ENCODE measurements at places on chromosomes 4 and X. TPM values are rescaled to one million over a fixed set of nuclear protein-coding genes. Genes with fewer than 3 reads are reported as not detected.

DNA sequence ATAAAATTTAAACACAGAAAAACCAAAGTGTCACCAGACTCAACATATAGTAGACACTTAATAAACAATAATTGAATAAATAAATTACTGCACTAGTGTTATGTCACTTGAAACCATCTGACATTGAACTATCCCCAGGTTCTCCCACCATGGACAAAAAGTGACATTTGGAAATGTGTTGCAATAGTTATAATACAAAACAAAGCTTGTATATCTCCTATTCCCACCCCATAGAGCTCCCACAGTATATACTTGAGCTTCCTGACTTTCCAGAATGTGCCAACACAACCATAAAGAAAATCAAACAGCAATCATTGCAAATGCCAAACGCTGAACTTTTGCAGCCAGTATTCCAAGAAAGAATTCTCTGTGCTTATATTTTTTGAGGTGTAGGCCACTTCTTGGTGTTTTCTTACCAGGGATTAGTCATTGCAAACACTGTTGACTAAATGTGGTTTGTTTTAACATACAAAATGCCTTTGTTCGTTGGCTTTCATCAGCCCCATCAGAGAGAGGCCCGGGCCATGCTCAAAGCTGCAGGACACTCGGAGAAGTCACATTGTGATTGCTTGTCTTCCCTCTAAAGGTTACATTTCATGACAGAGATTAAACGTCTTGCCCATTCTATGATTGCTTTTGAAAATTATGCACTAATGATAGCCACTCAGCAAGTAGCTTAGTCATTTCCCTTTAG lies 33.8 kb downstream of the PPARGC1A start:
- H3K27ac ChIP-seq = no peak overlapping the region
- H3K4me1 ChIP-seq = no peaks in the 10 kb centered on the region
- DNase-seq = no peak
- H3K27me3 ChIP-seq = no peaks in the 10 kb centered on the region

DNA sequence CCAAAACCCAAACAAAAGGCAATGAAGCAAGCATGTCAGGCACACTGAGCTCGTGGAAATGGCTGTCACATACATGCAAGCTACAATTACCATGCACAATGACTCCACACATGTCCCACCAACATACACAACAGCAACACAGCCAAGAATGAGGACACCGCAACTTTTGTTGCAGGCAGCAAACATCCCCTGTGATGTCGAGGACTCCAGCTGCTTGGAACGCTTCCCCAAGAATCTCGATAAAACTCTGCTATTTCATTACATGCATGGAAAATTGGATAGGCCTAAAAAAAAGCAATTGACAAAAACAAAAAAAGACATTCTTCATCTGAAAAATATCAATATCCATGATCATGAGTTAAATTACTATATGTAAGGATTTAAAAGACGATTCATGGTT lies 11.8 kb downstream of the ANOS1 start:
- no peaks in the 10 kb centered on the region for H3K36me3 ChIP-seq
- no peak for DNase-seq
- H3K4me3 ChIP-seq = no peak overlapping the region
- no peak overlapping the region for H3K27ac ChIP-seq

GRCh38 chrX:103197721-103198306 lies 17.1 kb upstream of the BEX4 start:
- H3K4me1 ChIP-seq = no peaks in the 10 kb centered on the region
- H3K4me3 ChIP-seq = no peak overlapping the region
- DNase-seq = no peak
- H3K27me3 ChIP-seq = no peaks in the 10 kb centered on the region

- no peaks in the 10 kb centered on the region for H3K27me3 ChIP-seq
- H3K4me1 ChIP-seq = no peaks in the 10 kb centered on the region
- DNase-seq = no peak
Measured at GRCh38 chr4:183223053-183223452, 97.0 kb downstream of the CLDN22 start.

DNA sequence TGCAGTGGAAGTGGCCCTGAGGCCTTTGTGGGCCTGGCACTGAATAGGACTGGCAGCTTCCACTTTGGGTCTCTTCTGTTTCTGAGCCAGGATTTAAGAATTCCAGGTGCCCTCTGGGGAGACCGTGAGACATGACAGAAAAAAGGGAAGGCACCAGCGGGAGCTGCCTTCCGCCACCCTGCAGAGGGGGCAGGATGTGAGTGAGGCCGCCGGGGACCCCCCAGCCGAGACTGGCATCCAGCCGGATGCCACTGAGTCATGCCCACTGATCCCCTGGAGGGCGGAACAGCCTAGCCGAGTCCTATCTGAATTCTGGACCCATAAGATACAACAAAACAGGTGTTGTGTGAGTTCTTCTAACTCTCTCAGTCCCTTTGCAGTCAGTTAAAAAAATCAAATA lies 41.3 kb downstream of the C4orf50 start:
- H3K4me1 ChIP-seq = no peaks in the 10 kb centered on the region
- no peak overlapping the region for H3K27ac ChIP-seq
- no peaks in the 10 kb centered on the region for H3K27me3 ChIP-seq

DNA sequence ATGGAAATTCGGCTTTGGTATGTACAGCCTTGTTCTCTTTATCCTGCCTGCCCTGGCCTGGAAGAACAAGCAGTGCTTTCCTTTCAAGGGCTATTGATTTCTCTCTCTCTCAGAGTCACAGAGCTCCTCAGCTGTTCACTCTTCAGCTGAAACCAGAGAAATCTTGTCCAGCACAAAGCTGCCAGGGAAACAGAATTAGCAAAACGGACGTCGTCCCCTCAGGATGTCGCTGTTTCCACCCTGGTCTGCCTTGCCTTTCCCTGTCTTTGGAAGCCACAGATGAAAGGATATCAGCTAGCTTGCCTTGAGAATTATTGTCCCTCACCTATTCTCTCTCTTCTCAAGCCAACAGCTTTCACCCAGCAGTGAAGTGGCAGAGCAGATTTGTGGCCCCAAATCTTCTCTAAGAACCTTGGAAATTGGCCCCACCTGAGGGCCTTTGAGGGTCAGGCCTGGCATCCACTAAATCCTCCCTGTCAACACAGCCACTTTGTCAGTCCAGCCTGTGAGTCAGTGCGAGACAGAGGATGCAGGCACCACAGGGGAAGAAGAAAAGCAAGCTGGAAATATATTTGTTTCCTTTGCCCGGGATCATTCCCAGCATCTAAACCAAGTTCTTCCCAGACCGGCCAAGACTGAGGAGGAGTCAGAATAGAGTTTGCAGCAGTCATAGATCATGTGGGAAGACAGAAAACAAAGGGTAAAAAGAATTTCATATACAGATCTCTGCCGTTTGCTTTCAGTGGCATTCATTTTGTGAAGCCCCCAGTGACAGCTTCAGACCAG lies 63.8 kb upstream of the MTM1 start:
- no peaks in the 10 kb centered on the region for H3K27me3 ChIP-seq
- no peak for DNase-seq
- no peaks in the 10 kb centered on the region for H3K4me1 ChIP-seq
- H3K36me3 ChIP-seq = no peaks in the 10 kb centered on the region
- no peak overlapping the region for H3K27ac ChIP-seq

GRCh38 chr4:1866189-1866661 lies 5.0 kb upstream of the NSD2 start:
- H3K4me1 ChIP-seq = peaks cover 28% of the 10 kb centered on the region
- no peak for DNase-seq
- no peaks in the 10 kb centered on the region for H3K27me3 ChIP-seq
- no peaks in the 10 kb centered on the region for H3K36me3 ChIP-seq

DNA sequence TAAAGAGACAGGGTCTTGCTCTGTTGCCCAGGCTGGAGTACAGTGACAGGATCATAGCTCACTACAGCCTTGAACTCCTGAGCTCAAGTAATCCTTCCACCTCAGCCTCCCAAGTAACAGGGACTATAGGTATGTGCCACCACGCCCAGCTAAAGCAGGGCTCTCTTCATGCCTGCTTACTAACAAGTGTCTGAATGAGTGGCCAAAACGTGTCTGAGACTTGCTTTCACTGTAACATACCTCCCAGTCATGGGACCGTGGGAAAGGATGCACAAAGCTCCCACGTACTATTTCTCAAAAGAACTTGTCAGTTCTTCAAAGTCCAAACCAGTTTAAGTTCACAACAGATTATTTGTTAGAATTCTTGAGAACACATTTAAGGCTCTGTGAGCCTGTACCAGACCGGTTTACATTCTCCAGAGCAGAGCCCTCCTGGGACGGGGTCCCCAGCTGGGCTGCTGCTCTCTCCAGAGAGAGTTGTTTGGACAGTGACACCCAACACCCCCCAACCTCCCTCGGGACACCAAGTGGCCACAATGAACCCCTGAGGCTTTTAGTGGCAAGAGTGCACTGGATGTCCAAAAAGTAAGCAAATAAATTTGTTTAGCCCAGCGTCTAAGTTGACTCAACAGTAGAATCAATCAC lies 24.1 kb downstream of the SH3KBP1 start:
- no peaks in the 10 kb centered on the region for H3K27me3 ChIP-seq
- H3K36me3 ChIP-seq = no peaks in the 10 kb centered on the region
- H3K4me3 ChIP-seq = no peak overlapping the region
- DNase-seq = no peak

GRCh38 chr4:37725718-37726117 lies 39.5 kb upstream of the RELL1 start:
- no peak overlapping the region for H3K27ac ChIP-seq
- no peak for DNase-seq
- no peaks in the 10 kb centered on the region for H3K27me3 ChIP-seq
- H3K4me3 ChIP-seq = no peak overlapping the region

DNA sequence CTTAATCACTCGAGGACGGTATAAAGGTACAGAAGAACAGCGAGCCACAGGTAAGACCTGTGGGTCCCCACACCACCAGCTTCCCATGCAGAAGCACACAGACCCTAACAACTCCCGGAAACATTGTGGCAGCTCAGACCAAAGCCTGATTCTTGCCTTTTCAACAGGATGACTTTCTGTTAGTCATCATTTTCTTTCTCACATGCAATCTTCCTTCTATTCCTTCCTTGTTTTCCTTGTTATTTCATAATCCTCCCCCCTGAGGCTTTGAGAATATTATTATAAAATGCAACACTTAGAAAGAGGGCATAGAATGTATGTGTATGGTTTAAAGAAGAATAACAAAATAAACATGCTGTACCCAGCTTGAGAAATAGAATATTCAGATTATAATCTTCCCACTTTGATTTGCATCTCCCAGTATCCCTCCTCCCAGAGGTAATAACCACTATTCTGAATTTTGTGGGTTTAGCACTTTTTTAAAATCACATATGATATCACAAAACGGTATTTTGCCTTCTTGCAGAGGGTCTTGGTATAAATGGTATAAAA lies 100.9 kb downstream of the FHDC1 start:
- H3K27ac ChIP-seq = no peak overlapping the region
- no peaks in the 10 kb centered on the region for H3K4me1 ChIP-seq

- DNase-seq = no peak
- H3K27ac ChIP-seq = no peak overlapping the region
- H3K4me3 ChIP-seq = no peak overlapping the region
Measured at GRCh38 chrX:117839544-117839943, 277.1 kb downstream of the KLHL13 start.

GRCh38 chr4:8152090-8152864 lies 6.3 kb downstream of the ABLIM2 start:
- no peaks in the 10 kb centered on the region for H3K27me3 ChIP-seq
- no peak overlapping the region for H3K27ac ChIP-seq
- DNase-seq = no peak
- no peaks in the 10 kb centered on the region for H3K36me3 ChIP-seq
- no peak overlapping the region for H3K4me3 ChIP-seq
- H3K4me1 ChIP-seq = no peaks in the 10 kb centered on the region

- H3K27ac ChIP-seq = no peak overlapping the region
- H3K36me3 ChIP-seq = no peaks in the 10 kb centered on the region
- no peak overlapping the region for H3K4me3 ChIP-seq
- no peaks in the 10 kb centered on the region for H3K27me3 ChIP-seq
- no peak for DNase-seq
Measured at GRCh38 chr4:6437826-6438238, 34.6 kb downstream of the PPP2R2C start.

DNA sequence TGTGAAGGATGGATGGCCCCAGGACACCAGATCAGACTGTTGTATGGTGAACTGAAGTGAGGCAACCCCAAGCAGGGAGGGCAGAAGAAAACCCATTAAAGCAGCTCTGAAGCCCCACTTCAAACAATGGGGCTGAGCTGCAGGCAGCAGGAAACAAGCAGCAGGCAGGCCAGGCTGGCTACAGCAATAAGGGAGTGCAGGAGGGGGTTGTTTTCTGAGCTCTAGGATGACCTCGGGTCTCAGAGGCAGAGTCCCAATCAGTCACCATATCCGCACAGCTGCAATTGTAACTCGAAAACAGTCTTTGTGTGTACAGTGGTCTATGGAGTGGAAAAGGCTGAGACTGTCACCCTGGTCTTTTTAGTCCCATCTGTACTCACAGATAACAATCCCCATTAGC lies 90.4 kb downstream of the COL4A6 start:
- DNase-seq = no peak
- H3K36me3 ChIP-seq = no peaks in the 10 kb centered on the region
- no peak overlapping the region for H3K4me3 ChIP-seq
- no peaks in the 10 kb centered on the region for H3K4me1 ChIP-seq

DNA sequence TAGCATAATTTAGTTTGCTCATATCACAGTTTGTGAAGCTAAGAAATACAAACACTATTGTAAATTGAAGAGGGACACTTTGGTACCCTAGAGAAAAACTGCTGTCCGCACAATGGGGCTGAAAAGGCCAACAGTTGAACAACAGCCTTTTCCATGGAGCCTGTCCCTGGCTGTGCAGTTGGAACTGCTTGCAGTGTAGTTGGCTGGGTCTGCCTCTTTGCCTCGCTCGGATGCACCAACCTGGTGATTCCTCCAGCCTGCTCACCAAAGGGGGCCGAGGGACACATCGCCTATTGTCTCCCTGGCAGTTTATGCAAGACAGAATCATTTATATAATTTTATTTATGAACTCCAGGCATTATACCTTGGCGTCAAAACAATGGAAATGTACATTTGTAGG lies 16.5 kb upstream of the GALNT7 start:
- no peak overlapping the region for H3K27ac ChIP-seq
- no peak for DNase-seq
- H3K36me3 ChIP-seq = no peaks in the 10 kb centered on the region
- no peak overlapping the region for H3K4me3 ChIP-seq
- no peaks in the 10 kb centered on the region for H3K27me3 ChIP-seq
- H3K4me1 ChIP-seq = no peaks in the 10 kb centered on the region

- no peak overlapping the region for H3K4me3 ChIP-seq
- no peaks in the 10 kb centered on the region for H3K36me3 ChIP-seq
- no peaks in the 10 kb centered on the region for H3K27me3 ChIP-seq
Measured at GRCh38 chrX:15204130-15204751, 65.6 kb downstream of the ASB9 start.

- no peaks in the 10 kb centered on the region for H3K27me3 ChIP-seq
- H3K4me3 ChIP-seq = no peak overlapping the region
- H3K36me3 ChIP-seq = no peaks in the 10 kb centered on the region
- no peaks in the 10 kb centered on the region for H3K4me1 ChIP-seq
- H3K27ac ChIP-seq = no peak overlapping the region
Measured at GRCh38 chrX:2542826-2543521, 42.2 kb upstream of the DHRSX start.

Gene PPEF2
- total RNA-seq = 0.07 TPM

Gene CTAG2
- total RNA-seq = not detected

Gene HSFX2
- total RNA-seq = 0.82 TPM

Gene SPACA5
- not detected for total RNA-seq

Gene NUP62CL
- total RNA-seq = 0.92 TPM

Gene PNCK
- not detected for total RNA-seq

Gene DKK2
- not detected for total RNA-seq

Gene ARHGEF38
- not detected for total RNA-seq
